HCT116 (cell line): ENCODE measurements at places on chromosomes 3 and 15. TPM values are rescaled to one million over a fixed set of nuclear protein-coding genes. Genes with fewer than 3 reads are reported as not detected.

The SERP1 gene
- total RNA-seq, result 69.1 TPM

The HDAC11 gene
- 16.1 TPM for total RNA-seq

The LTF gene
- not detected for total RNA-seq

The CAMKV gene
- 0.10 TPM for total RNA-seq

The THAP10 gene
- total RNA-seq, result 2.8 TPM

The CTXND1 gene
- total RNA-seq, result not detected

The BCHE gene
- not detected for total RNA-seq

The CXCR6 gene
- total RNA-seq, result not detected

The XCR1 gene
- not detected for total RNA-seq

The GBE1 gene
- total RNA-seq, result 27.7 TPM

The C3orf49 gene
- total RNA-seq, result not detected

The DUOXA2 gene
- not detected for total RNA-seq

The HAPLN3 gene
- 10.9 TPM for total RNA-seq

The ATG7 gene
- 29.3 TPM for total RNA-seq

The CCR4 gene
- total RNA-seq, result not detected

The C3orf33 gene
- 4.7 TPM for total RNA-seq

The GRIP2 gene
- 0.34 TPM for total RNA-seq

The UPK1B gene
- not detected for total RNA-seq

The KLHL40 gene
- not detected for total RNA-seq
